Subcutaneous preadipocyte (primary cell): ENCODE measurements at places on chromosomes 1 and 21. TPM values are rescaled to one million over a fixed set of nuclear protein-coding genes. Genes with fewer than 3 reads are reported as not detected.

Gene TMEM54
- 20.9 and 31.2 TPM in 2 replicates for total RNA-seq

Gene FAM72C
- total RNA-seq = under 0.01 and 1.2 TPM in 2 replicates

Gene SV2A
- total RNA-seq = 9.4 and 13.2 TPM in 2 replicates

Gene NPHS2
- not detected in 2 replicates for total RNA-seq

Gene FHAD1
- 0.73 and 0.78 TPM in 2 replicates for total RNA-seq

Gene WDR77
- total RNA-seq = 47.0 and 57.1 TPM in 2 replicates

Gene ARHGAP29
- 44.8 and 59.2 TPM in 2 replicates for total RNA-seq
